ENCODE measurements at places on chromosomes 4 and X.

- DNase-seq = no peak
Observed at GRCh38 chrX:10514891-10515290, 105.5 kb downstream of the MID1 start.

- DNase-seq = peak; percentile 85
Observed at GRCh38 chrX:44400588-44400987, 57.1 kb upstream of the EFHC2 start.

DNA sequence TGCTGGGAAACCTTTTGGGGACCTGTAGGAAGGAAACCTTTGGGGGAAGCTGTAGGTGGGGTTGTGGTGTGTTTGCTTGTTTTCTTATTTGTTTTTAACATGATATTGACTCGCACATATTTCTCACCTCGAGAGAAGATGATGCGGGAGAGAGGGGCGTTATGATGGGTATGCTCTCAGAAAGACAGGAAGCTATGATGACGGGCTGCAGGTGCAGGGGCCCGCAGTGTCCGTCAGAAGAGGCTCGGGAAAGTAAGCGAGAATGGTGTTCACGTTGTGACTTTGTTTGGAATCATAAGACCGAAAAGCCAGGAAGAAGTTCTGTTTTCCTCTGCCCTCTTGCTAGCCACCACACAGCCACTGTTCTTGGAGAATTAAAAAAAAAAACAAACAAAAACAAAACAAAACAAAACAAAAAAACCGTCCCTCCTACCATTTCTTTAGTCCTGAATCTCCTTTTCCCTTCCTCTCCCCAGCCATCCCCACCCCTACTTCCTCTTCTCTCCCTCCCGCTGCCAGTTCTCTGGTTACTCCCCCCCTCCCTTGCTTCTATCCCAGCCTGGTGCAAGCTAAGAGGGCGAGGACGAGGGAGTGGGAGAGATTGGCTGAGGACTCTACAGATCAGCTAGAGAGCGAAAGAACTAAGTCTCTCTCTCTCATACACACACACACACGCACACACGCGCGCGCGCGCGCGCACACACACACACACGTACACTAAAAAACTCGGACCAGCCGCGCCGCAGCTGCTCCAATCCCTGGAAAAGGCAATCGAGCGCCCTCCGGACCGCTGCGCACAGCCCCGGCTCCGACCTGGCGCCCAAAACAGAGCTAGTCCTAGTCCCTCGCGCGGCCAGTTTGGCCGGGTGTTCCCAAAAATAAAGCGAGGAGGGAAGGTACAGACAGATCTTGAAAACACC, at the start of gene BMP3:
TSS of gene BMP3 (plus strand) at position 648 of the 920 bp plus-strand sequence. CDS start 577 bp downstream, outside the sequence.
- no peak for DNase-seq

DNA sequence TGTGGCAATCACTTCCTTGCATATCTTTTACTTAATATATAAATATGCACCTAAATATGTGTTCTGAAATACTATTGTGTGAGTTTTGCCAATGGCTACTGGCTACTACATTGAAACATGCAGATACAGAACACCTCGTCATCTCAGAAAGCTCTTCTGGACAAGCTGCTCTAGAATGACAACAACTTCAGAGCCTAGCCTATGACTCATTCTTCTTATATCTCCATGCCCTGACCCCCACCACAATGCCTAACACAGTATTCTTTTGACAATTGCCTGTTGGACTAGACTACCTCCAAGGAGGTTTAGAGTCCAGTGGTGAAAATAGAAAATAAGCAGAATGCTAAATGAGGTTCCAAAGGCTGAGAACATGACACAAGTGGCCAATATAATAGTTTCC, 17.6 kb upstream of the DMP1 start:
- peak; percentile 13 for DNase-seq

All from retinal pigment epithelial cell (primary cell).